Bronchial smooth muscle cell (primary cell): ENCODE measurements at places on chromosomes 5 and 9. TPM values are rescaled to one million over a fixed set of nuclear protein-coding genes. Genes with fewer than 3 reads are reported as not detected.

Gene TRAF2
- 6.0 and 9.2 TPM in 2 replicates for total RNA-seq

Gene ASS1
- 60.1 and 62.2 TPM in 2 replicates for total RNA-seq

Gene ACOT12
- total RNA-seq: 0.17 and 0.47 TPM in 2 replicates

Gene CATSPER3
- 0.16 and 0.17 TPM in 2 replicates for total RNA-seq

Gene ELOVL7
- total RNA-seq: under 0.01 and 0.09 TPM in 2 replicates

Gene ESM1
- 2.7 TPM in 2 replicates for total RNA-seq

Gene OR13C2
- not detected in 2 replicates for total RNA-seq

Gene C5orf46
- total RNA-seq: 0.95 TPM in 1 of 2 replicates, not detected in the other

Gene TRIM36
- 0.09 and 0.32 TPM in 2 replicates for total RNA-seq

Gene AHRR
- 23.8 and 29.2 TPM in 2 replicates for total RNA-seq

Gene TRIM7
- total RNA-seq: 1.7 and 3.0 TPM in 2 replicates

Gene SPINK7
- total RNA-seq: not detected in 2 replicates

Gene TMEM174
- not detected in 2 replicates for total RNA-seq

Gene UGT3A2
- not detected in 2 replicates for total RNA-seq

Gene ZNF883
- 2.4 and 4.1 TPM in 2 replicates for total RNA-seq

Gene BAAT
- 0.16 TPM in 1 of 2 replicates, not detected in the other for total RNA-seq

Gene GTF2H2
- total RNA-seq: 13.8 and 17.8 TPM in 2 replicates

Gene SCGB3A2
- not detected in 2 replicates for total RNA-seq
